Stimulated activated CD8-positive, alpha-beta memory T cell treated with anti-CD3 and anti-CD28 coated beads, Interleukin-4, amount 100 ng/mL, for 1 hour (primary cell): ENCODE measurements at places on chromosomes 6 and 20.

- DNase-seq, result no peak
Observed at GRCh38 chr6:26476896-26477295, 19.1 kb downstream of the BTN2A1 start.

DNA sequence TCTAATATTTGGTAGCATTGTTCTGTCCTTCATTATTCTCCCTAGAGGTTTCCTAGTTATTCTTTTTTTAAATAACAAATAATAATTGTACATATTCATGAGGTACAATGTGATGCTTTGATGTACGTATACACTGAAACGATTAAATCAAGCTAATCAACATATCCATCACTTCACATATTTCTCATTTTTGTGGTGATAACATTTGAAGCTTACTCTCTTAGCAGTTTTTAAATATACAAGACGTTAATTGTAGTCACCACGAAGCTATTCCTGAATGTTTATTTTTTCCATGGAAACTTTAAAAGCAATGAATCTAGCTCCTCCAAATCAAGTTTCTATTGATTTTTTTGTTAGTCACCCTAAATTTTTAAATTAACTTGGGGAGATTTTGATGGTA lies 116.5 kb upstream of the PRND start:
- no peak for DNase-seq

DNA sequence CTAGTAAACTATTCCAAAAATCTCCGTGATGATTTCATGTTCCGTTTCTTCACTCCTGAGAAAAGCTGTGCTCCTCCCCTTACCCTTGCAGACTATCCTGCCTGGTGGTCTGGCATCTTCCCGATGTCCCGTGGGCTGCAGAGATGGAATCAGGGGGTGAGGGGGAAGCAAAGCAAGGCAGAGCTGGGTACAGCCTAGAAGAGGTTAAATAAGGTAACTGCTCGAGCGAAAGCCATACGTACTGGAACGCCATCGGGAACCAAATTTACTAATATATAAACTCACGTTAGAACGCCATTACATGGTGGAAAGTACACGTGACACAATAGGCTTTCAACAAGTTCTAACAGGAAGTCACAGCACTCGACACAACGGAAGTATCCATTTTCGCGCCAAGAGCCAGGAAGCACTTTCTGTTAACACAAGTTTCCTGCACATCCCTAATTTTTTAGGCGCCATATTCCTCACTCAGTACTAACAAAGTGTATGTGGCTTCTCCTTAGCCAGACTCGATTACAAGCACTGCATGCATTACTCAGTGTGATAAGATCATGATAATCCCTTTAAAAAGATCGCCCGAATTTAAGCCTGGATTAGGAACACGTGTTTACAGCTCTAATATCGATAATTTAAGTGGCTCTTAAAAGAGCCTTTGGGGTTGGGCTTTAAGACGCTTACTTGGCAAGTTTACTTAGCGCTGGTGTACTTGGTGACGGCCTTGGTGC lies 101.6 kb upstream of the PRSS16 start:
- no peak for DNase-seq

- no peak for DNase-seq
Observed at GRCh38 chr6:127376685-127377084, 33.3 kb upstream of the ECHDC1 start.

- no peak for DNase-seq
Observed at GRCh38 chr6:70112716-70113115, 190.2 kb downstream of the COL9A1 start.

- no peak for DNase-seq
Observed at GRCh38 chr6:39518221-39518620, 195.7 kb upstream of the KCNK16 start.

GRCh38 chr6:144955859-144956258 lies 670.7 kb downstream of the UTRN start:
- DNase-seq, result no peak

DNA sequence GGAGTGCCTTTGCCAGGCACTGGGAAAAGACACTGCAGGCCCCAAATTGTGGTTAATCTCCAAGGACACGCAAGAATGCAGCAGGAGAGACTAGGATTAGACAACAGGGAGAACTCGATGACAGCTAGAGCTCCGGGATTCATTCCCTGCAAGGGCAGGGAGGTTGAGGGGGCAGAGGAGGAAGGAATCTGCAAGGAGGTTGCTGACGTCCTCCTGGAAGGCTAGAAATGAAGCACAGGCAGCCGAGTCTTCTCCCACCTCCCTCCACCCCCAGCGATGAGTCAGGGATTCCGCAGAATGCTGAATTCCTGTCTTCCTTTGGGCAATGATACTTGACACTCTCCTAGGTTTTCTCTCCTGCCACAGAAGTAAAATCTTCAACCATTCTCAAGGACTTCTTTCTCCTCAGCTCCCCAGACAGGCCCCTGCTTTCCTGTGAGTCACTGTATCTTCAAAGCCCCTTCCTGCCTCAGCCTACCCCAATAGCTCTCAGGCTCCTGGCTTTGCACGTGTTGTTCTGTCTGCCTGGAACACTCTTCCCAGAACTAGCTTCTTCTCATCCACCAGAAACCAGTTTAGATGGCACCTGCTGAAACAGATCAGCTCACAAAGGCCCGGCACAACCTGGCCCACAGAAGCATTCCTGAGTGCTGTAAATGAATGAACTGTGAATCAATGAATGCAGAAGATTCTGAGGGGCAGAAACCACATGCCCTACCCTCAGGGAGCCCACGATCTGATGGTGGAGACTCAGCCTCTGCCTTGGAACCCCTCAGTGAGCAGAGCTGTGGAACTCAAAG lies 85.6 kb downstream of the MRPL14 start:
- no peak for DNase-seq

DNA sequence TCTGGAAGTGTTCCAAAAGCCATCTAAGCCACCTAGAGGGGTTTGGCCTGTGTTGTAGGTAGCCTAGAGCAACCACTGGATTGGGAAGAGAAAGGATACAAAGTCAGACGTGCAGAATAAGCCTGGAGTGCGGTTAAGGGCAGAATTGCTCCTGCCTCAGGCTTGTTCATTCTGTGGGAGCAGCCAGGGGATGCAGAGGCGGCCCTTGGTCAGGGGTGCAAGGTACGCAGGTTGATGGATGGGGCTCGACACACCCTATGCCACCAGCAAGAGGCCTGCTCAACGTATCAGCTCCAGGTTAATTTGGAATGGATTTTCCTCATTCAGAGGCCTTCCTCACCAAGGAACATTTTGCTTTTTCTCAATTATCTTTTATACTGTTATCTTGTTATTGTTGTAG lies 129.8 kb downstream of the SLC23A2 start:
- DNase-seq, result no peak

GRCh38 chr20:50380697-50381040 lies 129.5 kb upstream of the PTPN1 start:
- no peak for DNase-seq

DNA sequence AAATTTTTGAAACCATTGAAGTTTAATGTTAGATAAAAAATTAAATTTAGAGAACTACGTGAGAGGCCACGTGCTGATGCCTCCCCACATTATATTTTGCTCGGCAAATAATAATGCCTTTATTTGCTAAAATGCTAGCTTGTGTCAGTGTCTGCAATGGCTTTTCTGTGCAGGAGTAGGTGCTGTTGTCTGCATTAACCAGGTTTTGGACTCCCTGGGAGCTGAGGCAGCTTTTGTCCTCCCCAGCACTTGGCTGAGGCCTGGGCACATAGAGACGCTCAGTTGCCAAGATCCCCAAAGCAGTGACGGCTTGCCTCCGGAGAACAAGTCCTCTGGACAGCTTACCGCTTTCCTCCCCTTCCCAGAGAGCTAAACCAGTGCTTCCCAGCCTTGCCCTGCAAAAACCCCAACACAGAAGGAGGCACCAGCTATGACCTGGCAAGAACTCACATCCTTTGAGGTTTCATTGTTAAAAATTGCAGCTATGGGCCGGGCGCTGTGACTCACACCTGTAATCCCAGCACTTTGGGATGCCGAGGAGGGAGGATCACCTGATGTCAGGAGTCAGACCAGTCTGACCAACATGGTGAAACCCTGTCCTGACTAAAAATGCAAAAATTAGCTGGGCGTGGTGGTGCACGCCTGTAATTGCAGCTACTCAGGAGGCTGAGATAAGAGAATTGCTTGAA lies 59.9 kb downstream of the KAT14 start:
- no peak for DNase-seq

DNA sequence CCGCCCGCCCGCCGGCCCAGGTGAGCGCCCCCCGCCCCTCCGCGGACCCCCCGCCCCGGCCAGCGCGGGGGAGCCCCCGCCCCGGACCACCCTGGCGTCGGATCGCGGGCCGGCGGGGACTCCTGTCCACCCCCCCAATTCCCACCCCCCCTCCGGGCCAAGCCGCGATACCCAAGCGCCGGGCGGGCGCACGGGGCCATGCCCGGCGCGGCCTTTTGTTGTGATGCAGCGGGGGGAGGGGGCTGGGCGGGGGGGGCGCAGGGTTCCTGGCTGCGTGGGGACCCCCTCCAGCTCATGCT lies 245 bp downstream of the SRC start:
- no peak for DNase-seq

DNA sequence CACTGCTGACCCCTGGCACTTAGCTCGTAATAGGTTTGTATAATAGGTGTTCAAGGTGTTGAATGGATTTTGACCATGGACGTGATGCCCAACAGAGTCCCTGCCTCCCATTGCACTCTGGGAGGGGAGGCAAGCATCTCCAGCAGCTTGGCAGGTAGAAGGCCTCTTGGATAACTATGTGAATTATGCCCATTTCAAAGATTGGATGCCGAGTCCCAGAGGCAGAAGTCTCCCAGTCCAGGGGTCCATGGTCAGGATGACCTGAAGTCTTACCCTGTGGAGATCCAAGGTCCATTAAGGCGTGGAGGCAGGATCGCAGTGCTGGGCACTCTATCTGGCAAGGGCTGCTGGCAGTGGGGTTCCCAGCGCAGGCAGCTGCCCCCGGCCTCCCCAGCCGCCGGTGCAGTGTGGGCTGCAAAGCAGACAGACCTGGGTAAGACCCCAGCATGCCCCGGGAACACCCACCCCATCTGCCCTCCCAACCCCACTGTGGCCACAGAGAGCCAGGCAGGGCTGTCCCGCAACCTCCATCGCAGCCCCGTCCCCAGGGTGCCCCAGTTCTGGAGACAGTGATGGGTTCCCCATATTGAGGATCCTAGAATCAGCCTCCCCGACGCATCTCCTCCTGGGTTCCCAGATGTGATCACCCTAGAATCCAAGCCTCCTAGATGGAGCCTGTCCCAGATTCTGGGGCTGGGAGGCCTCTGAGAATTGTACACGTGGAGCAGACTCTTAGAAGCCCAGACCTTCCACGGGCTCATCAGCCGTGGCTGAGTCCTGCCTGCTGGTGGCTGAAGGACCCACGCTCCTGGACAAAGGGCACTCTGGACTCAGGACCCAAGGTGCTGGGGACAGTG lies 44.6 kb downstream of the APCDD1L start:
- no peak for DNase-seq

- DNase-seq, result no peak
Observed at GRCh38 chr20:14902432-14903089, 565.1 kb upstream of the FLRT3 start.

DNA sequence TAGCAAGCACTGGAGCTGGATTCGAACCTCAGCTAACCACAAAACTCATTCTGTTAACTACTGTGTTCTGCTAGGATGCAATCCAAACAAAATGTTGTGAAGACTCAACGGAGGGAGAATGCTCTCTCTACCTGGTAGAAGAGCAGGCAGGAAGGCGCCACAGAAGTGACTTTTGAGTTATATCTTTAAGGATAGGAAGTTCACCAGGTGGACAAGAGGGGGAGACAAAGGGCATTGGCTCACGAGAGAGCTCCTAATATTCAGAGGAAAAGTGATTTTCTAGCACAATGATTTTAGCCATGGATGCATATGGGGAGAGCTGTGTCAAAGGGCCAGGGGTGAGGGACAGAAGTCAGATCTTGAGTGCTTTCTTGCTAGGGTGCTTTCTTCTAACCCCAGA lies 108.4 kb upstream of the MAFB start:
- no peak for DNase-seq

- no peak for DNase-seq
Observed at GRCh38 chr6:46053039-46053933, 37.6 kb upstream of the CLIC5 start.

DNA sequence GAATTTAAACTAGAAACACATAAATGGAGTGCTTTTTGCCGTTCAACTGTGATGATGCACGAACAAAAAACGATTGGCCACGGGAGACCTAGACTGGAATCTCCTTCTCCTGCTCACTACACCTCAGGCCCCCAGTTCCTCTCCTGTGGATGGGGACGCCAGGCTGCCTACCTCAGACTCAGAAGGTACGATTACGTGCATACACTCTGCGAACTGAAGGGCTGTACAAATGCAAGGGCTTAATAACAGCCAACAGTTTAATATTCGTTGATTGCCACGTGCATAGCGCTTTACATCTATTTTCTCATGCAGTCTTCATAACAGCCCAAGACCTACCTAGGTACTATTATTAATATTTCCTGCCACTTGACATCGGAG lies 495 bp upstream of the ARMC2 start:
- DNase-seq, result no peak

DNA sequence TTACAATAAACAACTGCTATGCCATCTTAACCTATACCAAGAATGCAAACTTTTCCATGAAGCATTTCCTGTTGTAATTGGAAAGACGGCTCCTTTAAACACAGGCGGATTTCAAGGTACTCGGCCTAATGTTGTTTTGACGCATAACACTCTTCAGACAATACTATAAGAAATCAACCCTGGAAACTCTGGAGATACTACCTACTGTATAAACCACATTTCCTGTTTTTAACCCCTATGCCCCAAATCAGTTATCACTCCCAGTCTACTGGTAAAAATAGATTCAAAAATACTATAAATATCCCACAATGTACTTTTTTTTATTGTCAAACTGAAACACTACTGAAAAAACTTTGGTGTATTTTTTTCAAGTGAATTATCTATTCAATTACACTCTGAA lies 118.1 kb downstream of the IRF4 start:
- no peak for DNase-seq

- no peak for DNase-seq
Observed at GRCh38 chr20:42567409-42567808, 622.3 kb downstream of the PTPRT start.

DNA sequence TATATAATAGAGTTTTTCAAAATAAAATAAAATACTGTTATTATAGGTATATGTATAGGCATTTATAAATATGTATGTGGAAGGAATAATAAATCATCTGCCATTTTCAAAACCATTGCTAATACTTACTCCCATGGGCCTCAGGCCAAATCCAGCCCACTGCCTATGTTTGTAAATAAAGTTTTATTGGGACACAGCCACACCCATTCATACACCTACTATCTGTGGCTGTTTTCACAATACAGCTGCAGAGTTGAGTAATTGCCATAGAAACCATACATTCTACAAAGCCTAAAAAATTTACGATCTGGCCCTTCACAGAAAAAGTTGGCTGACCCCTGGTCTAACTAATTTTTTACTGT lies 9.5 kb downstream of the ALDH5A1 start:
- no peak for DNase-seq

- DNase-seq, result no peak
Observed at GRCh38 chr20:39342463-39342862, 380.3 kb downstream of the DHX35 start.

GRCh38 chr20:24718696-24719095 lies 230.4 kb upstream of the CST7 start:
- DNase-seq, result no peak

DNA sequence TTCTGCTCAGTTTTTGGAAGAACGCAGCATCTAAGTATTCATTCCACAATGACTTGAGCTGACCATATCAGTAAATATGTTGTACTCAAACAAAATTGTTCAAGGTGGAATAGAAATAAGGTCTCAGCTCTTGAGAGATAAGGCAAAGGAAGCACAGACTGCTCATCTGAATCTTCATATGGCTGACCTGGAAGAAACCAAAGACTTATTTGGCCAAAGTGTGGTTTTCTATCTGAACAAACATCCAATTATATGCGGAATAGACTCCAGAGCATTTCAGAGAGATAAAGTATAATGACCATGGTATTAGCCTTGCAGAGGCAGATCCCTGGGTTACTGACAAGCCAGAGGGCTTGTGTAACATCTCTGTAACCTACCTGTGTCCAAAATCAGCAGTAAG lies 308.7 kb downstream of the CD83 start:
- DNase-seq, result no peak
